ENCODE measurements at places on chromosomes 3 and 15. TPM values are rescaled to one million over a fixed set of nuclear protein-coding genes. Genes with fewer than 3 reads are reported as not detected.

Gene CHRNA7
- 1.3 TPM for total RNA-seq

Gene LMCD1
- total RNA-seq, result 221 TPM

Gene POPDC2
- 8.5 TPM for total RNA-seq

Gene PTX3
- 12.9 TPM for total RNA-seq

All from posterior vena cava (tissue), 2 donors.